ENCODE measurements at places on chromosomes 12 and 14.
A peak's percentile ranks its signal among the peaks of the same experiment; 100 is the strongest.

DNA sequence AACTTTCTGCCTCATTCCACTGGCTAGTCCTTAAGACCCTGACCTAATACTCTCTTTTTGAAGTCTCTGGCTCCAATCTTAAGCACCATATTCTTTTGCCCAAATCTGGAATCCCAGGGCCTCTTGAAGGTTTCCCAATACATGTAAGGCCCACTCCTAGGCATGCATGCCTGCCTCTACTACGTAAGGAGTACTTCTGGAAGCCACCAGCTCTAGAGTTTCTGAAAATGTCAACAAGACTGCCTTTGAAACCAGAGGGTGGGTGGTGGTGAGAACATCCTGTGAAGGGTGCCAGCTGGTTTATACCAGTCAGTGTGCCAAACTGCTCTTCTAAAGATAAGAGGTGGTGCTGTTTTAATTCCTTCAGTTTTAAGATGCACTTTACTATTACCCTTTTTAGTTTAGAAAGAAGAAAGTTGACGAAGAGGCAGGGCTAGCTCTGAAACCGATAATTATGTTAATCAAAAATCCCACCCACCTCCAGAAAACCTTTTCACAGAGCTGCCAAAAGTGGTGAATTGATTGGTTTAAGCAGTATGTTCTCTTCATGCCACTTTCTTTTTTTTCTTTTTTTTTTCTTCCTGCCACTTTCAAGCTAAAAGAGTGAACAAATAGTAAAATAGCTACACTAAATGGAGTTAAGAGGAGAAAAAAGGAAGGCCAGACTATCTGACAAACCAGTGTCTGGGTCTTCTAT, 8.7 kb upstream of the WDR89 start:
- peak; percentile 61 for DNase-seq

DNA sequence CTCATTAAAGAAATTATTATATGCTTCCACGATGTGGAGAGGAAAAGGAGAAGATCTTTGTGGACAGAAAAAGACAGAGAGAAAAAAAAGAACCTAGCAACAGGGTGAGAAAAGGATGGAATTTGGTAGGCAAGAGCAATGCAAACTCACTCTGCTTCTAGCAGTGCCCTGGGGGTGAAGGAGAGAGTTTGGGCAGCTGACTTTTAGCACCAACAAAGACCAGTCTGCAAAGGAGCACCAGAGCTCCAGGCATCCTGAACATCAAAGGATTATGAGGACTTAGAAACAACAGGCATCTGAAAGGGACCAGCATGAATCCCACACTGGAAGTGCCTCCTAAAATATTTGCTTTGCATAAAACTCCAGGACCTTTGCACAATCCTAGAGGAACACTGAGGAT, 32.8 kb upstream of the RERG start:
- no peak for DNase-seq

- DNase-seq = no peak
Observed at GRCh38 chr14:54783660-54784015, 119.0 kb downstream of the GCH1 start.

GRCh38 chr12:26963413-26963812, 25.1 kb downstream of the FGFR1OP2 start:
- no peak for DNase-seq

DNA sequence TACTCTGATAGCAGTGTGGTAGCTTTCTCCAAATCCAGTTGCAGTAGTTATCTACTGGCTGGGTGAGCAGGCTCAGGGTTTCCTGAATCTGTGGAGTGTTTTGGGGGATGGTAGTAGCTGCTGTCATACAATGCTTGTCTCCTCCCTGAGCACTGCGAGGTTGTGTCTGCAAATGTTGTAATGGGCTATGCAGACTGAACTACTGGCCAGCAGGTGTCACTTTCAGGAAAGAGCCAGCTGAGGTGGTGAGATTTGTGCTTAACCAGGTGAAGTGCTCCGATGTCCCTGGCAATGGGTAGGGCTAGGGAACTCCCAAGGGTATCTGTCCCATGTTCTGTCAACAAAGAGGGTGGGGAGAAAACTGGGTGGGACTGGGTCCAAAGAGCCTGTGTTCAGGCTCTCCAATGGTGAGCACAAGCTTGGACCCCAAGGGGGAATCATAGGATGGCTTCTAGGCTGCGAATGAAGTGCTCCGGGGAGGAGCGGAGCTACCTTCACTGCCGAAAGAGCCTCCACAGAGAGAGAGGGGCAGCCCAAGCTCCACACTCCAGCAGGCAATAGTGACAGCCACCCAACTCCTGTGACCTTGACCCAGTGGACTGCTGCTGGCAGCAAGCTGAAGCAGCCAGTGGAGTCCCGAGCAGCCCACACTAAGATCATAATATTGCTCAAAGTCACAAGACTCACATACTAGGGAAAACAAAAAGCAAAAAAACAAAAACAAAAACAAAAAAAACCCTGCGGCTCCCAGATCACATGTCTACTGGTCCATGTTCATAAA, 1324.0 kb upstream of the USP15 start:
- DNase-seq = no peak

DNA sequence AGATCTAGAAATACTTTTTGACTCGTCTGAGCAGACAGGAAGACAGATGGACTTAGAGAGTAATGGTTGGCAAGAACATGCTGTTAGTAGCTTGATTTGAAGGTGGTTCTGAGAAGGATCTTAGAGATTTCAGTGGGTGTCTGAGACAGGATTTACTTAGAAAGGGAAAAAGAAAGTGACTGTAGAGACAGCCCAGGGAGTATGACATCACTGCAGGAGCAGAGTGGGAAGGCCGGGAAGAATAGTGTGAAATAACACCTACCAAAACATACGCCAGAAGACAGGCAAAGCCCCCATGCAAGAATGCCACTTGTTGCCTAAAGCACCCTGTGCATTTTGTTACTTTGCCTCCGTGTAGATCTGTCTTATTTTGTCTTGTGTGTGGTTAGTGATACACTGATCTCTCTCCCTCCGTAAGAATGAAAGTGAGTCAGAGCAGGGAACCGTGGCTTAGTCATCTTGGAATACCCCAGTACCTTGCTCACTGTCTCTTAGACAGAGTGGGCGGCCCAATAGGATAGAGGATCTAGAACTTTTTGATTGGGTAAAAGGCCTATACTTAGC, 161.3 kb upstream of the IFNG-AS1 start:
- no peak for DNase-seq

GRCh38 chr14:104460791-104461651, 118.5 kb upstream of the C14orf180 start:
- DNase-seq = no peak

DNA sequence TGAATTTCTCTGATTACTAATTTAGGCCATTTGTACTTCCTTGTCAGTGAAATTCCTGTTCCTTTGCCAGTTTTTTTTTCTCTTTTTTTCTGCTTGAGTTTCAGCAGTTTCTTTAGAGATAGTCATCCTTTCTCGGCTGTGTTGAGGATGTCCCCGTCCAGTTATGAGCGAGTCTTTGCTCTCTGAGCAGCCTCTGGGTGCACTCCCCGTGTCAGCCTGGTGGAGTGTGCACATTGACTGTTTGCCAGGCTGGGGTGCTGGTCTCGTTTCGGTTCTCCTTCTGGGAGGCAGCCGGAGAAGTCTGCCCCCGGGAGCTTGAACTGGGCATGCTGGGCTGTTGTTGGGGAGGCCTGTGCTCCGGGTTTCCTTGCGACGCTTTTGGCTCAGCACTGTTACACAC, 3.0 kb downstream of the PACS2 start:
- DNase-seq = no peak
